ENCODE measurements at places on chromosomes 11 and 22.

DNA sequence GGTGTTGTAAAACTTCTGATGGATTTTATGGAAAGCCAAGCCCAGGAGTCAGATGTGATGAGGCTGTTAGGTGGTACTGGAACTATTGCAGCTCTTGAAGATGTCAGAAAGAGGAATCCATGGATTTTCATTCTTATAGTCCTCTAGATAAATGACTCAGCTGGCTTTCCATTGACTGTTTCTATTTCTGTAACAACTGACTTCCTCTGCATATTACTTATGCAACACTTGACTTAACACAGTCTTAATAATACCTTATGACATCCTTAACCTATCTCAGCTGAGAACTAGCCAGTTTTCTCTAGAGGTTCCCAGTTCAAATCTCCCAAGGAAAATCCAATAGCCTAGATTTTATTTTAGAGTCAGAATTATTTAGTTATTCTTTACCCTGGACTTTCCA lies 263.8 kb downstream of the LUZP2 start:
- no peak for DNase-seq

- peak; percentile 92 for DNase-seq
Measured at GRCh38 chr11:795634-796564, 2.2 kb downstream of the SLC25A22 start.

DNA sequence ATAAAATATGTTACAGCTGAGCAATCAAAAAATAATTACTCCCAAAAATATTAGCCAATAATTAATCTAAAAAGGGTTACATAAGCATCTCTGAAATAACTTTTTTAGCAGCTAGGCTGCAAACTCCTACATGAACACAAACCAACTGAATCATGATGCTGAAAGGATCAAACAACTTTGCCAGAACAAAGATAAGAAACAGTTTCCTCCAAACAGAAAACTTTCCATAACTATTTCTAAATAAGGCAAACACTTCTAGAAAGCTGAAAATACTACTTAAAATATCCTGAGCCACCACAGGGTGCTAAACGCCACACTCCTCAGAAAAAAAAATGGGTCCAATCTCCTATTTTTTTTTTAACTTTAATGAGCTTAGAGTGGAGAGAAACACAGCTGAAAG lies 68.6 kb upstream of the ARHGAP32 start:
- DNase-seq, result peak; percentile 9

GRCh38 chr11:32829680-32830412 lies at the start of gene PRRG4:
Gene PRRG4, plus strand, starts transcription at chr11:32829927. Its CDS starts 603 bp downstream, at chr11:32830530.
- DNase-seq, result peak; percentile 86

DNA sequence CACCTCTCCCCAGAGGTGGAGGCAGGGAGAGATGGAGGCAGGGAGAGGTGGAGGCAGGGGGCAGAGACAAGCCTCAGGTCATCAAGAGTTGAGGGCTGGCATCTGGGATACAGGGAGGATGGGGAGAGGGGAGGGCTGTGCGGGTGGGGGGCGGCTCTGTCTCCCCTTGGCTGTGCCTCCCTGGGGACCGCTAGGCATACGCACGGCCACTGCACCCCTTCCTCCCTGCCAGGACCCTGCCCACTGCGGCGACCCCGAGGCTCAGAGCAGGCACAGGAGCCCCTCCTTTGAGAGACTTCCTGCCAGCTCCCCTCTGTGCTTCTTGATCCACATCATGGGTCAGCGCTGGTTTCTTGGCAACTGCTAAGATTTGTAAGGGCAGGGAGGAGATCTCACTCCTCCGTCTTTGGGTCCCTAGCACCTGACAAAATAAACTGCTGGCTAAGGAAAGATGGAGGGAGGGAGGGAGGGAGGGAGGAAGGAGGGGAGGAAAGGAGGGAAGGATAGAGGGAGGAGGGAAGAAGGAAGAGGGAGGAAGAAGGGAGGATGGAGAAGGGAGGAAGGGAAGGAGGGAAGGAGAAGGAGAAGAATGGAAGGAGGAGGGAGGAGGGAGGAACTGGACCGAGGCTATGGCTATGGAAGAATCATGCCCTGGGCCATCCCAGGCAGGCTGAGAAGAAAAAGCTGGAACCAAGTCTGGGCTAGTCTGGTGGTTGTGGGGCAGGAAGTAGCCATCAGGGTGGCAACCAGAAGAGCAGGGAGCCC lies 18.5 kb downstream of the PRR33 start:
- no peak for DNase-seq

DNA sequence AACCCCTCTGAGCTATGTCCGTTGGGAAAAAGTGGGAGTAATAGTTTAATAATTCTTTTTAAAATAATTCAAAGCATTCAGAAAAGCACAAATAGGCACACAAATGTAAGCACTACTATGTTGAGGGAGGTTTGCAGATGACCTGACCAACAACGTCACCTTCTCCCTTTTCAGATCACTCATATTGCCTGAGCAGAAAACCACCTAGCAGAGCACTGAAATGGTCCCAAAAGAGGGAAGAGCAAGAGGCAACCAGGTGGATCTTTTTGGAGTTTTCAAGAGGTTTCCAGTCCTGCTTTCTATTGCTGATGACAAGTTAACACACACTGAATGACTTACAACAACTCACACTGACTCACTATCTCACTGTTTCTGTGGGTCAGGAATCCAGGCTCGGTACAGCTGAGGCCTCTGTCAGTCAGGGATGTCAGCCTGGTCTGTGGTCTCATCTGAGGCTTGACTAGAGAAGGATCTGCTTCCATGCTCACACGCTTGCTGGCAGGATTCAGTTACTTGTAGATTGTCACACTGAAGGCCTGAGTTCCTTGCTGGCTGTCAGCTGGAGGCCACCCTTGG lies 4.3 kb upstream of the PGA3 start:
- DNase-seq, result no peak

GRCh38 chr11:3969613-3970012 lies 114.1 kb downstream of the STIM1 start:
- DNase-seq, result no peak

DNA sequence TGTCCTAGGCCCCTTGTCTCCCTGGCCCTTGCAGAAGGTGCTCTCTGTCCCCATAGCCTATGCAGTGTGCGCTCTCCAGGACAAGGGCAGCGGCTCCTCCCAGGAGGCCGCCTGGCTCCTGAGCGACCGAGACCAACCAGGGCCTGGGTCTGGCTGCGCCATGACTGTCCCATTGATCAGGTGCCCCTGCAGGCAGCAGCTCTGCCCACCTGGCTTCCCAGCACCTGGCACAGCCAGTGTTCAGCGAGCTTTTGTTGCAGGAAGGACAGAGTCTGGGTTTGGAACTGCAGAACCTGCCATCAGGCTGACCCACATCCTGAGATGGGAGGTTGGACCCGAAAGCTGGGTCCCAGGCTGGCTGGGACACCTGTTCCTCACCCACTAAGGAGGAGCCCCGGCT lies 1001.1 kb downstream of the BRD1 start:
- DNase-seq, result no peak

DNA sequence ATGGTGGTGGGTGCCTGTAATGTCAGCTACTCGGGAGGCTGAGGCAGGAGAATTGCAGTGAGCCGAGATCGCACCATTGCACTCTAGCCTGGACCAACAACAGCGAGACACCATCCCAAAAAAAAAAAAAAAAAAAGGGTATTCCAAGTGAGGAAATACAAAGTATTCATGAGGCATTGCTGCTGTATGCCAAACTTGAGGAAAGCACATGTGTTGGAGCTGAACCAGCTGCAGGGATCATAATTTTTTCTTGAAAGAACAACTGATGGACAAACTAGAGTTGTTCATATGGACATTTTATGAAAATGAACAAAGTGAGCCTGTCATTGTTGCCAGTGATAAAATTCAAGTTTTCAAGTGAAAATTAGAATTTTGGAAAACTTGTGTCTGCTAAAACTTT lies 15.8 kb downstream of the MARK2 start:
- no peak for DNase-seq

DNA sequence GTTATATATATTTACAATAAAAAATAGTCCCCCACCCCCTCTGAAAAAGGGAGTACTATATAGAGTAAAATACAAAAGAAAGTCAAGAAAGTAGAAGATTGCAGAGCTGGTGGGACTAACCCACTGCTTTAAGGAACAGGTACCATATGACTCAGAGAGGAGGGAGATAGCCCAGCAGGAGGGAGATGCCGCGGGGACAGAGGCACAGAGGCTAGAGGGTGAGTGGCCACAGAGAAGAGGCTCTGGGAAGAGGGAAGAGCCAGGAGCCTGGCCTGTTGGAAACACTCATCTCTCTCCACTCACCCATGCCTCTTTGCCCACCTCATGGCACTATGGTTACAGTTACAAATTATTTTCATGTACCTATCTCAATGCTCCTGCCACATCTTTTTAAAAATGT lies 53.6 kb upstream of the LYVE1 start:
- no peak for DNase-seq

DNA sequence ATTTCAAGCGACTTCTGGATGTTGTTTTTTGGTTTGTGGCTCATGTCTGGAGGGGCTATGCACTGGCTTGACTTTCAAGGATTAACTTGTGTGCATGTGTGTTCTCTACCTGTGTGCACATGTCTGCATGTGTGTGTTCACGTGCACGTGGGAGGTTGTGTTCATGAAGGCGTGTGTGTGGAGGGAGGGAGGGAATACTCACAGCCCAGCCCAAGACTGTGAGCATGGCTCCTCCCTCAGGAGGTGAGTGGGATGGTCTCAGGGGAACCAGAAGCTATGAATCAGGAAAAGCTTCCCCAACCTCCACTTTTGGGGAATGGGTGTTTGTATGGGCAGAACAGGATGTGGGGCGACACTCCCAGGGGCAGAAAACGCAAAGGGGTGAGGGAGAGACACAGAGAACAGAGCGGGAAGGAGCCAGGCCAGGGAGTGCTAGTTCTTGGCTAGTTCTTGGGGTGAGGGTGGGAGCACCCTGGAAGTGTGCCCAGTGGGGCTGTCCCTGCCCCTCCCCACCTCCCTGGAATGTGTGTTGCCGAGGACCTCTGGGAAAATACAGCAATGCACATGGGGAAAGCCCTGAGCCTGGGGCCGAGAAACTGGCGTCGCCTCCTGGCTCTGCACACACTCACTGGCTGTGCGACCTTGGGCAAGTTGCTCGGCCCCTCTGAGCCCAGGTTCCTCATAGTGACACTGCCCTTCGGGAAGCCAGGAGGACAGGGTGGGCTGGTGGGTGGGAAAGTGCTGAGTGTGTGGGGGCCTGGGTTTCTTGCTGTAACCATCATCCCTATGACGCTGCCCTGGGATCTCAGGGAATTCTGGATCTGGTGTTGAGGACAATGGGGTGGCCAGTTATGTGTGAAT lies 16.9 kb upstream of the ALX4 start:
- no peak for DNase-seq

DNA sequence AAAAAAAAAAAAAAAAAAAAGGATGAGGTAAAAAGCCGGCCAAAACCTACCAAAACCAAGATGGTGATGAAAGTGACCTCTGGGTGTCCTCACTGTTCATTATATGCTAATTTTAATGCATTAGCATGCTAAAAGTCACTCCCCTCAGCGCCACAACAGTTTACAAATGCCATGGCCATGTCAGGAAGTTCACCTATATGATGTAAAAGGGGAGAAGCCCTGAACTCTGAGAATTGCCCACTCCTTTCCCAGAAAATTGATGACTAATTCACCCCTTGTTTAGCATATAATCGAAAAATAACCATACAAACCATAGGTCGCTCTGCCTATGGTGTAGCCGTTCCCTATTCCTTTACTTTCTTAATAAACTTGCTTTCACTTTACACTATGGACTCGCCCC lies 11.1 kb downstream of the C11orf96 start:
- DNase-seq, result no peak

DNA sequence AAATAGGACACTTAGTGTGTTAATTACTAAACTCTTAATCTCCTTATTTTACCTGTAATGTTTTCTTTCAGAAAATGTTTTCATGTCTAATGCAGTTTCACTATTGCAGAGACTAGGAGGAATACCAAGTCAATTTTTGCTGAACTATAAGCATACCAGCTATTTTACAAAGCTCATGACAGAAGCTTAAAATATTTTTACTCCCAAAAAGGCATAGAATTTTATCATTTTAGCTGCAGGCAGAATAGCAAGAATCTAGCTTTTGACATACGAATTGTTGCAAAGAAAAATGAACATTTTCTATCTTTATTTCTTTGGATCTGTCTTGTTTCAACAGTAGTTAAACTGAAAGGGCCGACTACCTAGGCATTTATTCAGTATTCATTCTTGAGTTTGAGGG lies 366.9 kb downstream of the FAT3 start:
- no peak for DNase-seq

GRCh38 chr11:129790106-129790505 lies 25.5 kb upstream of the TMEM45B start:
- no peak for DNase-seq

DNA sequence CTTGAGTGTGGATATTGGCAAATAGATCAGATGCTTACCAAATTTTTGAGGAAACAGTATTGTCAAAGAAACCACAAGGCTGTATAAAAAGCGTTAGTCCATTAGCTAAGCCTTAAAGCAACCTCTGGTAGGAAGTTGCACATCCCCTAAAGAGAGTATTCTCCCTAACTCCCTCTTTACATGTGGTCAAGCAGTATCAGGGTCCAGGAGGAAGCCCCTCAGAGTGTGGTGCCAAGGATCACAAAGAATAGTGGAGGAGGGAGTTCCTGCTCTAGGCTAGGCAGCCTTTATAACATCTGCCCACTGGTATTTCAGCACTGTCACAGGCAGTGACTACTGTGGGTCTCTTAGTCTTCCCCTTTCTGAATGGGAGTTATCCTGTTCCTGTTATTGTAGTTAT lies 18.8 kb upstream of the AMPD3 start:
- peak; percentile 64 for DNase-seq

- DNase-seq, result no peak
Measured at GRCh38 chr11:7844521-7844920, 47.8 kb upstream of the OR5P2 start.

GRCh38 chr11:44748606-44749005 lies 21.8 kb downstream of the TSPAN18 start:
- no peak for DNase-seq

GRCh38 chr11:3347127-3347526 lies 31.8 kb downstream of the ZNF195 start:
- no peak for DNase-seq

GRCh38 chr11:65952052-65952521 lies 6.8 kb downstream of the TSGA10IP start:
- no peak for DNase-seq

All from hematopoietic multipotent progenitor cell treated with erythropoietin and hydrocortisone succinate and interleukin-3 and kit ligand, for 6 days (in vitro differentiated cells).